ENCODE measurements at places on chromosomes 7 and 10. TPM values are rescaled to one million over a fixed set of nuclear protein-coding genes. Genes with fewer than 3 reads are reported as not detected.

- no peak for DNase-seq
Measured at GRCh38 chr10:71635251-71635866, 84.2 kb downstream of the C10orf105 start.

DNA sequence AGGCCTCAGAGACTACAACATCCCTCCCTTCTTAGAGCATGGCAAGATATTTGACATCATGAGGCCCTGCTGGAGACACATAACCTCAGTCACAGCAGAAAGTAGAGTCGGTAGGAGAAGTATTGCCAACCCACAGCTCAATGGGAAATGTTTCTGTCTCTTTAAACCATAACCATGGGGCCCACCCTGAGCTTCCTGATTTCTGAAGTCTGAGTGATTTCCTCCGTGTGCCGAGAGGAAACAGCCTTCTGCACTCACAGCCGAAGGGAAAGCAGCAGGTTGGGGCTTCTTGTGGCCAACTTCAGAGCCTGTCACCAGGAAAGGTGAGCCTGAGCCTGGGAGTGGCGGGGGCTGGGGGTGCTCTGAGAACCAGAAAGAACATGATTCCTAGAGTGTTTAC, at the start of gene GIMAP1:
Gene GIMAP1 (plus strand): TSS at position 246 of the 400 bp plus-strand sequence. CDS start 2,435 bp downstream, outside the sequence.
- DNase-seq: no peak

- DNase-seq: peak; percentile 58
Measured at GRCh38 chr7:44348300-44348699, 22.9 kb upstream of the CAMK2B start.

GRCh38 chr10:3932597-3933375, 147.8 kb upstream of the KLF6 start:
- DNase-seq: no peak

IL6 gene
- 19.6 TPM for total RNA-seq

- no peak for DNase-seq
Measured at GRCh38 chr7:29288181-29289091, 93.9 kb downstream of the CHN2 start.

GAD2 gene
- total RNA-seq: not detected

GRCh38 chr7:152669758-152670157, 6.2 kb downstream of the XRCC2 start:
- no peak for DNase-seq

DNA sequence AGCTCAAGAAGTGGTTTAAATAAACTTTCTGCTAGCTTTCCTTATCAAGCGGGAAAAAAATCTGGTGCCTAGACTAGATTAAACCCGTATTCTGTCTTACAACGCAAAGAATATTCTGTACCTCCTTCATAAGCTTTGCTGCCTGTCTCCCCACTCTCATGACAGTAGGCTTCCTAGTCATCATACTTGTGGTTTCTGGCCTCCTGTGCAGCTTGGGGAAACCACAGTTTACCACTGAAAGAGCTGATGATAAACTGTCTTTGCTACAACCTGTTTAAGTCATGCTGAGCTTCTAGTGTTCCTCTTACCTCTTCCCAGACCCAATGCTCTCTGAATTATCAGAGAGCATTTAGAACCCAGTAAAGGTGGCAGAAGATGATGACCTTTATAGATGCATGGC, 55.0 kb downstream of the PODXL start:
- peak; percentile 83 for DNase-seq

GRCh38 chr7:102069931-102070629, 216.6 kb upstream of the SH2B2 start:
- DNase-seq: no peak

WNT8B gene
- total RNA-seq: not detected

TSPAN13 gene
- 10.8 TPM for total RNA-seq

SLIT1 gene
- total RNA-seq: not detected

COL28A1 gene
- under 0.01 TPM for total RNA-seq

MBL2 gene
- not detected for total RNA-seq

ZNF853 gene
- total RNA-seq: 0.32 TPM

GRCh38 chr10:67296926-67297325, 371.1 kb downstream of the LRRTM3 start:
- no peak for DNase-seq

HECW1 gene
- total RNA-seq: 1.7 TPM

DNA sequence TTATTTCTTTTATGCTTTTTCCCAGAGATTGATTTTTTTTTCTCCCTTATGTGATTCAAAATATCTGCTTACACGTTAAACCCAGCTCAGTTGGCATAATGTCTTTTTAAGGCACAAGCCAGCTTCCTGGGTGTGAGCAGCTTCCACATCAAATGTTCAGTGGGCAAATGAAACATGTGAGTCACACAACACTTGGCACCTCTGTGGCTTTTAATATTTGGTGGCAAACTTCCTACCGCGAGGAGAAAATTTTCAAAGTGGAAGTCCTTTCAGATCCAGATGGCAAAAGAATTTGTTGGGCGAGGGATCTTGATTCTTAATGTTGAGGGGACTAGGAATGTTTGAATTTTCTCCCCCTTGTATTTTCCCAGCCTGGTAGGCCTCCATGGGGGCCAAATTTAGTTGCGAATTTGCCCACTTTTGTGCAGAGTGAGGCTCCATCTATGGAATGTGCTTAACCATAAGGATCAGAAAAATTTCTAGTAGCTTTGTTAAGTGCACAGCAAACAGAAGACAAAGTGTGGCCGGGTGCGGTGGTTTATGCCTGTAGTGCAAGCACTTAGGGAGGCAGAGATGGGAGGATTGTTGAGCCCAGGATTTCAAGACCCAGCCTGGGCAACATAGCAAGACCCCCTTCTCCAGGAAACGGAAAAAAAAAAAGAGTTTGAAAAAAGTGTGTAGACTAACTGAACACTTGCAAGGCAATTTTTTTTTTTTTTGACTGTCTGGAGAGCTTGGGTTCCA, 31.0 kb downstream of the CUX1 start:
- DNase-seq: no peak

CLCN1 gene
- total RNA-seq: under 0.01 TPM

GRCh38 chr7:104791080-104791479, 222.9 kb upstream of the KMT2E start:
- DNase-seq: no peak

- peak; percentile 12 for DNase-seq
Measured at GRCh38 chr7:143979998-143980397, 20.1 kb upstream of the OR6B1 start.

DNA sequence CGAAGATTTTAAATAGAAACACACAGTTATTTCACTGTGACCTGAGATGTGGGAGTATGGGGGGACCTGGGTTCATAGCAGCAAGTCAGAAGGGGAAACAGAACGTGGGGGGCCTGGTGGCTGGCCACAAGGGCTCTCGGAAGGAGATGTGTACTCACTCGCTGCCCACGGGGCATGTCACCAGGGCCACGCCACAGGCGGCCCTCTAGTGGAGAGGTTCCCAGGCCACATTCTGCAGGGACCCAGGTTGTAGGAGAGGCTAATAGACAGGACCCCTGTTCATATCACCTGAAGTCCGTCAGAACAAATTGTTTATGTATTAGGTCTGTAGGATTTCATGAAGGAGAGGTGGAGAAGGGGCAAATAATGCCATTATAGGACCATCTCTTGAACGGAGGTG, 25.1 kb upstream of the SVOPL start:
- no peak for DNase-seq

METTL2B gene
- 36.7 TPM for total RNA-seq

LFNG gene
- 10.8 TPM for total RNA-seq

DNA sequence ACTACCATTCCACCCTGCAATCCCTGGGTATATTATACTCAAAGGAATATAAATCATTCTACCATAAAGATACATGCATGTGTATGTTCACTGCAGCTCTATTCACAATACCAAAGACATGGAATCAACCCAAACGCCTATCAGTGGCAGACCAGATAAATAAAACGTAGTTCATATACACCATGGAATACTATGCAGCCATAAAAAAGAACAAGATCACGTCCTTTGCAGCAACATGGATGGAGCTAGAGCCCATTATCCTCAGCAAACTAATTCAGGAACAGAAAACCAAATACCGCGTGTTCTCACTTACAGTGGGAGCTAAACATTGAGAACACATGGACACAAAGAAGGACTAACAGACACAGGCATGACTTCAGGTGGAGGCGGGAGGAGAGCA, 138.3 kb downstream of the DYNC2I1 start:
- no peak for DNase-seq

SLC29A4 gene
- 2.2 TPM for total RNA-seq

SORCS3 gene
- not detected for total RNA-seq

PHKG1 gene
- 0.43 TPM for total RNA-seq
